ENCODE measurements at places on chromosomes 12 and 14.

GRCh38 chr12:121992059-121992879 is 29.4 kb upstream of the BCL7A start:
- DNase-seq: no peak

- DNase-seq: no peak
These were observed 54.9 kb downstream of the CPNE8 start for GRCh38 chr12:38850461-38850860.

- DNase-seq: no peak
These were observed 127.8 kb upstream of the RFLNA start for GRCh38 chr12:124167141-124167540.

GRCh38 chr12:18706798-18707197 is 31.0 kb downstream of the PLCZ1 start:
- no peak for DNase-seq

- no peak for DNase-seq
These were observed 5.9 kb upstream of the WASHC3 start for GRCh38 chr12:102067574-102068258.

- DNase-seq: no peak
These were observed at the start of gene CCDC184 for GRCh38 chr12:48183091-48183875. Gene CCDC184, plus strand, starts transcription at chr12:48183644. Its CDS starts 479 bp downstream, at chr12:48184123.

DNA sequence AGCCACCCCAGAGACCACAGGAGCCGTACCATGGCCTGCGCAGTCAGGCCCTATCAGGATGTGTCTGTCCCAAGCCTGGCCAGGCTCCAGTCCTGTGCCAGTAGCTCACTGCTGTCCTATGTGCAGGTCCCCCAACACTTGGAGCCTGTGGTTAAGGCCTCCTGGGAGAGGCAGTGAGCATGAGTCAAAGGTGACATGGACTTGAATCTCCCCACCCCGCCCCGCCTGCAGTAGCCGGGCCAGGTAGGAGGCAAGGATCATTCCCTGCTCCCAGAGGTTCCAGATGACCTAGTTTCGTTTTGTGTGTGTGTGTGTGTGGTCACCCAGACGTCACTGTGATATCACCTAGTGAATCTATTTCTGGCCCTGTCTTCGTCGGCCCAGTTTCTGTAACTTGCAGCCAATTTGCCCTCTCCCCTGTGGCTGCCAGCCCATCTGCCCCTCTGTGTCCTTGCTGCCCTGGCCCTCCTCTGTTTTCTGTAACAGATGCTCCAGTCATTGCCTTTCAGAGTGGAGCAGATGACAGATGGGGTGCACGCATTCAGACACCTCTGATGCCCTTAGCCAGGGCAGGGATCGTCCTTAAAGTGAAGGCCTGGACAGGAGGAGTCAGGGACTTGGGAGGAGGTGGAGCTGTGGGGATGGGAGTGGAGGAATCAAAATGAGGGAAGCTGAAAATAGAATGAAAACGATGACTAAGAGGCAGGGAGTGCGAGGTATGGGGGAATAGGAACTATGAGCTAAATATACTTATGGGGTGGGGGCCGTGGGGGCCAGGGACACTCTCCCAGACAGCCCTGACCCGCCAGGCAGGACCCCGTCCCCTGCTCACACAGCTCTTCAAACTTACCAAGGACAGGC is 37.4 kb downstream of the SLC6A12 start:
- DNase-seq: no peak

GRCh38 chr14:46626876-46627275 is 24.7 kb downstream of the RPL10L start:
- DNase-seq: no peak

- no peak for DNase-seq
These were observed 15.1 kb downstream of the NCKAP5L start for GRCh38 chr12:49813131-49813530.

GRCh38 chr12:77996670-77997069 is 166.0 kb downstream of the NAV3 start:
- no peak for DNase-seq

- DNase-seq: no peak
These were observed 292.9 kb downstream of the BMP4 start for GRCh38 chr14:53663709-53664108.

- no peak for DNase-seq
These were observed 30.6 kb upstream of the ULK1 start for GRCh38 chr12:131863711-131864396.

DNA sequence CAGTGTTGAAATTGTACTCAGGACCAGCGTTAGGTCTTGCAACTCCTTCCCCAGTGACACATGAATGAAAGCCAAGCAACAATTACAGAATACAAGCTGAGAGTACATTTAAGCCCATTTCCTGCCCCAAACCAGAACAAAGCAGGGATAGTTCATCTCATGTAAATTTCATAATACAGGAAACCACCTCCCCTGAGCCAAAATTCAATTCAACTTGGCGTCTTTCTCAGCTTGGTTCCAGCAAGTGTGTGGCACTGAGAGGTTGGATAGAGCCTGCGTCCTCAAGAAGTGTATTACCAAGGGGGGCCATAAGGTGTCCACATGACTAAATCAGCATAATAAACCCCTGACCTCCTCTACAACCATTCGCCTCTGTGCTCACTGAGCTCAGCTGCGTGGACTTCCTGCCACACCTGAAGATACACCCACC is 278.9 kb upstream of the CRY1 start:
- no peak for DNase-seq

- DNase-seq: no peak
These were observed 8.6 kb upstream of the PALS1 start for GRCh38 chr14:67232621-67233020.

DNA sequence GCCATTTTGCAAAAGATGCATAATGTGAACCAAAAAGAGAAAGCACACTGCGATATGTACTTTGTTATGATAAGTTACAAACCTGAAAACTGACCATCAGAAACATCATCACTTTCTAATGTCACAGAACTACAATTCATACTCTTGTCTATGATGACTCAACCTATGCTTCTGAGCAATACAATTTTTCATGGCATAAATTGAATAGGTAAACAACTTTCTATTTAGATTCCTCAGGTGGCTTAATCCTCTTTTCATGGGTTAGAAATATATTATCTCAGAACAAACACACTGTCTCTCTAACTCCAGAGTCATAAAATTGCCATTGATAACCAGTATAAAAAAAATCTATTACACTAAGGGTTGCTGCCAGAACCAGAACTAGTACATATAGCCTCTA is 1715.0 kb upstream of the FLRT2 start:
- no peak for DNase-seq

GRCh38 chr14:92945959-92946846 is 23.3 kb downstream of the CHGA start:
- DNase-seq: no peak

- no peak for DNase-seq
These were observed 60.3 kb downstream of the GPHN start for GRCh38 chr14:66568220-66568619.

Data from CMK (cell line).